ENCODE measurements at places on chromosomes 5 and 9. TPM values are rescaled to one million over a fixed set of nuclear protein-coding genes. Genes with fewer than 3 reads are reported as not detected.

DNA sequence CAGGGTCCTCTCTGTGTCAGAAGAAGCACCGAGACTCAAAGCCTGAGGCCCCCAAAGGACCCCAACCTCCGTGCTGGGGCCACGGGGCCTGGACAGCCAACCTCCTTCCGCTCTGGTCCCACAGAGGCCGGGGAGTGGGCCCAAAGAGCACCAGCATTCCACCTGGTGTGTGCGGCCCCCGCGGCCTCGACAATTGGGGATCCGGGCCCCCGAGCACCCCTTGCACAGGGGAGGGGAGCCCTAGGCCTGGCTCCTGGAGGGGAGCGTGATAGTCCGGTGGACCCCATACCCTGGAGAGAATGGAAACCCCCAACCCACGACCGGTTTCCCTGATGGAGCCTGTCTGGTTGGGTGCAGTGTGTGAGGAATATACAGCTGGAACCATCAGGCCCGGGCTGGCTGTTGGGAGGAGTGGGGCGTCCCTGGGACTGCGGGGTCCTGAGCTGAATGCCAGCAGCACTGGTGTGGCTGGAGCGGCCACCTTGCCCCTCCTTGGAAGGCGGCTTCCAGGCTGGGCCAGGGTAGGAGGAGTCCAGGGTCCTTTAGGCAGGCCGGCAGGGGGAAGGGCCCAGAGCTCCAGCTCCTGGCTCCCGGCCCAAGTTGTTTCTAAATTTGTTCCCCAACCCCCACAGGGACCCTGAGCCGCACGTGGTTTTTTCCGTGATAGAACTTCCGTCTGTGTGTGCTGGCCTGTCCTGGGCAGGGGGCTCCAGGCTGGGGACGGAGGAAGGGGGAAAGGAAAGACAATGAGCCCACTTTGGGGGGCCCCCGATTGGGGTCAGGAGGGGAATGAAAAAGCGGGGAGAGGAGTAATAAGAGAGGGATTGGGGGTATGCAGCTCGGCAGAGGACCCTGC is 825 bp upstream of the TOR4A start:
- peak; percentile 89 for DNase-seq

DNA sequence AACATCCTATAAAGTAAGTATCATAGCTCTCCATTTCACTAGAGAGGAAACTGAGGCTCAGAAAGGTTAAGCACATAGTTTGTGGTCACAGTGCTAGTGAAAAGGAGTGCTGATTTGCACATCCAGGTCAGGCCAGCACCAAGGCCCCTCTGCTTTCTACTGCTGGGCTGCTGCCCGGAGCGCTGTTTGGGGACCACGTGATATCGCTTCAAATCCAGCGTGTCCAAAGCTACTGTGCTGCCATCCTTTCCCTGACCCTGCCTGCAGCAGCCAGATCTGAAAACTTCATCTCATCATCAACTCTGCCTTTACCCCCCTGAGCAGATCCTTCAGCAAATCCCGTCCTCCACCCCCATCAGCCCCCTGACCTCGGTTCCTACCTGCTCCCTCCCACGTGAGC is 40.7 kb upstream of the AKNA start:
- no peak for DNase-seq

DNA sequence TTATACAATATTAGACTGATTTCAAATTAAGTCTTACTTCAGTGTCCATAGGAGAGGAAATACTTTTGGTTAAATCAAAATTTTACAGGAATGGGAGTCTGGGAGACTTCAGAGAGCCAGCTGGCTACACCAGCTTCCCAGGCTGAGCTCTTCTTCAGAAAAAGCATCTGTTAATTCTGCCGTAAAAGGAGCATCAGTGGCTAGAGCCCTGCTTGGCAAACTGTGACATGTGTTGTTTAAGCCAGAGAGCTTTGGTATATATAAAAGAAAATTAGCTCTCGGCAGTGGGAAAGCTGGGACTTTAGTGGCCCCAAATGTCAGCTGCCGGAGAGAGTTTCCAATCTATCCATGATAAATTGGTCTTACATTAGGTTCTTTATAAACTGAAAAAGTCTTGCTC is 378.8 kb upstream of the TUSC1 start:
- no peak for DNase-seq

DNA sequence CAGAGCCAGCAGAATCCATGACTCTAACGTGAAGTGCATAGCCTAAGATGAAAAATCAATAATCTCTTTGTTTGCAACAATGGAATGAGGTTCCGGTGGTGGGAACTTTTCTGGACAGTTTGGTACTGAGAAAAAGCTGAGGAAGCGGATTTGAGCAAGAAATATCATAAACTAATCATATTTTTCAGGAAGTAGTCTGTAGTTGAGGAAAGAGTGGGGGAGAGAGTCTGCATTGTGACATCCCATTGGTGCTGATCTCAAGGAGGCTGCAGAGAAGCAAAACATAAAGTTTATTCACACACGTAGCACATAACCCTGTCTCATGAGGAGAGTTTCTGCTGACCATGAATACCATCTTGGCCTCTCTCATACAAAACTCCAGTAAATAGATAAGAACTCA is 15.8 kb upstream of the FCHO2 start:
- DNase-seq = no peak

DNA sequence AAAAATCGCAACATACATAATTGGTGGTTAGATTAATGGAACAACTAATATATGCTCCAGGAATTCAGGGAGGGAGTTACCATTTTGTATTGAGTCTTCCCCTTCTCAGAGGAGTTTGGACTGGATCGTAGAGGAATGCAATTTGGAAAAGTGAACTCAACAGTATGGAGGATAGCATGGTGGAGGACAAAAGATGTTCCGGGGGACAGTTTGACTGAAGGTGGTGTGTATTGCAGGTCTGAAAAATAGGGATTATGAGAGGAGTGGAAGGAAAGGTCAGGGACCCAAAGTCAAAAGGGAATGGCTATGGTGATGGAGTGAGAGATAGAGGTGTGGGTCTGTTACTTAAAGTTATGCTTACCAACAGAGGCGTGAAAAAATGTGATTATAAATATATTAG is 1.5 kb downstream of the DNAJC21 start:
- no peak for DNase-seq

GRCh38 chr5:156423597-156423996 is 96.6 kb downstream of the SGCD start:
- DNase-seq = no peak

DNA sequence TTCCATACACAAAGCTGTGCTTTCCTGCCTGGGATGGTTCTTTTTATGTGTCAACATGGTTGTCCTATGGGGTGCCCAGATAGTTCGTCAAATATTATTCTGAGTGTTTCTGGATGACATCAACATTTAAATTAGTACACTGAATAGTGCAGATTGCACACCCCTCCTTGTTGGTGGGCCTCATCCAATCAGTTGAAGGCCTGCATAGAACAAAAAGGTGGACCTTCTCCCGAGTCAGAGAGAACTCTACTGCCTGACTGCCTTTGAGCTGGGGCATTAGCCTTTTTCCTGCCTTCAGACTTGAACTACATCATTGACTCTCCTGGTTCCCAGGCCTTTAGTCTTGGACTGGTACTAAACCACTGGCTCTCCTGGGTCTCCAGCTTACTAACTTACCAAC is 80.4 kb downstream of the SHB start:
- no peak for DNase-seq

The DCTN3 gene
- 135 TPM for total RNA-seq

The RC3H2 gene
- total RNA-seq = 37.7 TPM

The SMIM27 gene
- total RNA-seq = 17.3 TPM
